Cardiac muscle cell (in vitro differentiated cells and primary cell): ENCODE measurements at places on chromosomes 5 and 9. TPM values are rescaled to one million over a fixed set of nuclear protein-coding genes. Genes with fewer than 3 reads are reported as not detected.

DNA sequence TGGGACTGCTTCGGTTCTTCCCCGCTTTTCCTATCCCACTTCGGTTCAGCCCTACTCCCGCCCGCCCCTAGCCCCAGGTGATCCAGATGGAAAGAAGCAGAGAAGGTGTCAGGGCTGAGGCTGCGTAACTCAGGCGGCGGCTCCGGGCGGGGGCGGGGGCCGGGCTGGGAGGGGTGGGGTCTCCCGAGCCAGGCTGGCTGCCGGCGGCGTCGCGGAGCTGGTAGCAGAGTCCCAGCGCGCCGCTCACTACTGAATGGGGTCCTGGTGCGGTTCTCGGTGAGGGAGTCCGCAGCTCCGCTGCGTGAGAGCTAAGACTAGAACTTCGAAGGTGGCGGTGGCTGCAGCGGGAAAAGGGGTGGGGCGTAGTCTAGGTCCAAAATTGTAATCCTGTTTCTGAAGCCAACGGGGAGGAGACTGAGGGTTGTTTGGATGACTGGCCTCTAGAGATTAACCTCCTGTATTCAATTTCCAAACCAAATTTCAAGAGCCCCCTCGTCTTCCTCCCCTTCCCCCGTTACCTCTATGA, 1.4 kb downstream of the PRR16 start:
- DNase-seq, result peak; percentile 63

DNA sequence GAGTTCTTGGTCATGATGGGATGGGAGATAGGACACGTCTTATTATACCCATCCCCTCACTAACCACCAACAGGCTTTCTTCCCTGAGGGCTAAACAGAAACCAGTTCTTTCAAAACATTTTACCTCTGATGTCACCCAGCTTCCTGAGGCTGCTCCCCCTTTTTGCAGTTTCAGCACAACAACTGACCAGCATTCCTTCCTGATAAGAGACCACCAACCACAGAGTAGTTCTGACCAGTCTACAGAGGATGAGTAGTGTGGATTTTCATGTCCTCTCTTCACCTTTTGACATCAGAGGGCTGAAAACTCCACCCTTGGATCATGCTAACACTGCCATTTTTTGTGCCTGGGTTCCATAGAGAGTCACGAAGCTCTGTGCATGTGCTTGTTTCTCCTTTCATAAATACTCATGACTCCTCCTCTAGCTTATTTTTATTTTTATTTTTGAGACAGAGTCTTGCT, 82.6 kb downstream of the OSTF1 start:
- DNase-seq, result peak; percentile 88

DNA sequence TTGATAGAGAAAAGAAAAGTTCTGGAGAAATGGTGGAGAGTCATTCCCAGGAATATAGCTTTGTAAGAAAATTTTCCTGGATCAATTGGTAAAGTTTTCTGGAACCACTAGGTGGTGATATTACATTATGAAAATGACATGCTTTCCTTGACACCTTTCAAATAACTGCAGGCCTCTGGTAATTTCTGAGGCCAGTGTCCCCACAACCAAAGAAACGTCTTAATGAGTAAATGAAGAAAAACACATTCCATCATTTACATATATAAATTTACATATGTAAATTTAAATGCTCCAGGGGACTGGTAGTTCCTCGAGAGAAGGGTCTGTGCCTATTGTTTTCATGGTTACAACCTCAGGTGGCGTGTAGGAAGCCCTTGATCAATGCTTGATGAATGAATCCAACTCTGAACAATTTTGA, 17.2 kb upstream of the RGS3 start:
- peak; percentile 73 for DNase-seq

GRCh38 chr5:83082750-83083149, 5.4 kb downstream of the XRCC4 start:
- DNase-seq, result no peak

DNA sequence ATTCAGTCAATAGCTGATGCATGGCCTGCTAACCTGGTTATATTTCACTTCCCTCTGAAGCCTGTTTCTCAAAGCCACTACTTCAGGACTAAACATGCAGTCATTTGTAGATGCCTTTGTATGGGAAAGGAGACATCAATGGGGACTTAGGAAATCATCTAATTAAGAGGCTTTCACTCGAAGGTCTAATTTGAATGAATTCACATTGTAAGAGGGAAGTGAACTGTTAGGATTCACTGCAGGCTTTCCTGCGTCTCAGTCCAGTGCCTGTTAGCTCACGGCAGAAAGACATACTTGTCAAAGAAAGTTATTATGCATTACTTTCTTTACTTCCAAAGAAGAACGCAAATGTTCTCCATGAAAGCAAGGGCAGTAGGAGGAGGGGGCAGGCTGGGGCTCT, 50.6 kb upstream of the CDK20 start:
- no peak for DNase-seq

- no peak for DNase-seq
These were observed 409.5 kb downstream of the MAT2B start for GRCh38 chr5:163914910-163915309.

- DNase-seq, result no peak
These were observed 211.9 kb upstream of the PAPPA start for GRCh38 chr9:115941561-115942315.

SPZ1 gene
- not detected in 2 replicates for total RNA-seq

SMC2 gene
- total RNA-seq, result 8.6 and 15.5 TPM in 2 replicates

HACD4 gene
- total RNA-seq, result 0.04 and 0.36 TPM in 2 replicates

SNX24 gene
- total RNA-seq, result 13.4 and 19.3 TPM in 2 replicates

CTSV gene
- 29.0 and 33.9 TPM in 2 replicates for total RNA-seq

SPATA31E1 gene
- not detected in 2 replicates for total RNA-seq

SPINK4 gene
- total RNA-seq, result 7.8 TPM in 1 of 2 replicates, not detected in the other

SV2C gene
- 0.24 and 0.28 TPM in 2 replicates for total RNA-seq
